Vagina (tissue), 2 donors: ENCODE measurements at places on chromosomes 12 and 14.

DNA sequence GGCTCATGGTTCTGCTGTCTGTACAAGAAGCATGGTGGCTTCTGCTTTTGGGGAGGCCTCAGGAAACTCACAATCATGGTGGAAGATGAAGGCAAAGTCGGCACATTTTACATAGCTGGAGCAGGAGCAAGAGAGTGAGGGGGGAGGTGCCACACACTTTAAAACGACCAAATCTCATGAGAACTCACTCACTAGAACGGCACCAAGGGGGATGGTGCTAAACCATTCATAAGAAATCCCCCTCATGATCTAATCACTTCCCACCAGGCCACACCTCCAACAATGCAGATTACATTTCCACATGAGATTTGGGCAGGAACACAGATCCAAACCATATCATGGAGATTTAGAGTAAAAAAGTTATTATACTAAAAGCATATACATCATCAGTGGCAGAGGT lies 13.6 kb upstream of the LEMD3 start:
- no peak for DNase-seq

GRCh38 chr12:8629486-8630033 lies 16.9 kb upstream of the AICDA start:
- no peak for DNase-seq

- DNase-seq: no peak
Measured at GRCh38 chr14:97581016-97581415, 783.8 kb downstream of the VRK1 start.

- DNase-seq: no peak
Measured at GRCh38 chr12:91185421-91185820, 2.8 kb upstream of the DCN start.

DNA sequence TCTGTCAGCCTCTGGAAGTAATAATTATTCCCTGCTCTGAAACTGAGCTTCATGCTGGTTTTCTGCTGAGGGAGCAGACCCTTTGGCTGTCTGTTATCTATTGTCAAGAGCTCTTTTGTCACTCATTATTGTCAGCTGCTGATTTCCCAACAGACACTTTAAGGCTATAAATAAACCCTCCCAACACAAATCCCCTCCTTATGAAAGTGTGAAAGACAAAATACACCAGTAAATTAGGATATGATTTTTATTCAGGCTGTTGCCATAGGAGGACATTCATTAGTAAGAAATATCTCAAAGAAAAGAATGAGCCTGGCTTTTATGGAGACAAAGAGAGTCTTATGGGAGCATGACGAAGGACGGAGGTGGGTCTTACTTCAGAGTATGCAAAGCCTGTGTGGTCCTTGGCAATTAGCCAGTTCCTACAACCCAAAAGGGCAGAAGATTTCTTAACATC lies 180.8 kb downstream of the CRADD start:
- DNase-seq: no peak

DNA sequence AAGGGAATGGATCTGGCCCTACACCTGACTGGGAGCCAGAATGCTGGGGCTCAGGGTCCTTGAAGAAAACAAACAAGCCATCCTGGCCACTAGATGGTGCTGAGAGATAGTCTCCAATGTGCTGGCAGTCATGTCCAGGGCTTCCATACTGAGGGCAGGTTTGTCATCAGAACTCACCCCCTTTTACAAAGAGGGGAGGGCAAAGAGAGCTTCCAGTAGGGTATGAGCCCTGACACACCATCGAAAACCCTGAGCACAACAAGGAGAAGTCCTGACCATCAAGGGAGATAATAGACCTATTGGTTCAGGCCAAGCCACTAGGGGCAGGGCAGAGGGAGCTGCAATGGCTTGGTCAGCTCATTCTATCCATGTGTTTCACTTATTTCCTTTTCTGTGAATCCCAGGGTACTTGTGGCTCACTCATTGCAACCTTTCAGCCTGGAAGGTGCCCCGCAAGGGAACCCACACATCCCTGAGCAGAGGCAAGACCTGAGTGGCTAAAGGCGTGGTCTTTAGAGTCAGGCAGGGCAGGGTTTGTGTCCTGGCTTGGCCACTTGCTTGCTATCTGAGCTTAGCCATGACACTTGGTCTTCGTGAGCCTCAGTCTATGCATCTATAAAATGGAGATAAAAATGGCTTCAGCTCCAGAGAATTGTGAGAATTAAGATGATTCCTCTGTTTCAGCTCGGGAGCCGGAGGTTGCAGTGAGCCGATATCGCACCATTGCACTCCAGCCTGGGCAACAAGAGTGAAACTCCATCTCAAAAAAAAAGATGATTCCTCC lies 6.2 kb upstream of the PLEKHH1 start:
- DNase-seq: no peak

GRCh38 chr12:5376591-5377207 lies 55.2 kb upstream of the NTF3 start:
- peak; percentile 40 for DNase-seq

DNA sequence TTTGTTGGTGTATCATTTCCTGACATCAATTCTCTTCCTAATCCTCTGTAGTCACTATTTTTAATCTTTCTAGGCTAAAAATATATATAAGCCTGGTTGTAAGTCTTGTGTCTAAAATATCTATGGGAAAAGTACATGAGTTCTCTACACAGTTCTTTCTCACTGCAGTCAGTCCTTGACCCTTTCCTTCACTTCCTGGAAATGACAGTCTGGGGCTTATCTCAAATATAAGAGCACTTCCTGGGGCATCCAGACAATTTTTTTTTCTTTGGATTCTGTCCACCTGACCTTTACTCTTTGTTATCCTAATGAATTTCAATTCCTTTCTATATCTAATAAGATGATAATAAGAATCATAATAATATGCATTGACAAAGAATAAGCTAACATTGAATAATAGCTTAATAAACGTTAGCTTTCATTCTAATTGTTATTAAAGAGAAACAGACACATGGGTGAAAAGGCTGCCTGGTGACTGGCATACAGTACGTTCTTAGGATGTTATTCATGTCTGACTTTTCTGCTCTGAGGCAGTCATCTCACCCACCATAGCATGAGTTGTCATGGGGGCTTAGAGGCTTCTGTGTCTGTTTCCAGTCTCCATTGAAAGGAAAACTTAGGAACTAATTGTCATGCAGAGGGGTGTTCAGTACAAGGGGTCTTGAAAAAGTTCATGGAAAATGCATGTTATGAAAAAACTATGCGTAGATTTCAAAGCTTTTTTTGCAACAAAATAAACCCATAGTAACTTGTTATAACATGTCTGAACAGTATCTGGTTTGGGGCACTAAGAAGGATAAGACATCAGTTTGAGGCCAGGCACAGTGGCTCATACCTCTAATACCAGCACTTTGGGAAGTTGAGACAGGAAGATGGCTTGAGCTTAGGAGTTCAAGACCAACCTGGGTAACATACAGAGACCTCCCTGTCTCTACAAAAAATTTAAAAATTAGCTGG lies 66.2 kb upstream of the DNM1L start:
- DNase-seq: no peak

DNA sequence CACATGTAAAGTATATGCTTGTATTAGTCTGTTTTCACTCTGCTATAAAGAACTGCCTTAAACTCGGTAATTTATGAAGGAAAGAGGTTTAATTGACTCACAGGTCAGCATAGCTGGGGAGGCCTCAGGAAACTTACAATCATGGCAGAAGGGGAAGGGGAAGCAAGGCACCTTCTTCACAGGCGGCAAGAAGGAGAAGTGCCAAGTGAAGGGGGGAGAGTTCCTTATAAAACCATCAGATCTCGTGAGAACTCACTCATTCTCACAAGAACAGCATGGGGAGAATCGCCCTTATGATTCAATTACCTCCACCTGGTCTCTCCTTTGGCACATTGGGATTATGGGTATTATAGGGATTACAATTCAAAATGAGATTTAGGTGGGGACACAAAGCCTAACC lies 229.5 kb upstream of the PLXNC1 start:
- no peak for DNase-seq

DNA sequence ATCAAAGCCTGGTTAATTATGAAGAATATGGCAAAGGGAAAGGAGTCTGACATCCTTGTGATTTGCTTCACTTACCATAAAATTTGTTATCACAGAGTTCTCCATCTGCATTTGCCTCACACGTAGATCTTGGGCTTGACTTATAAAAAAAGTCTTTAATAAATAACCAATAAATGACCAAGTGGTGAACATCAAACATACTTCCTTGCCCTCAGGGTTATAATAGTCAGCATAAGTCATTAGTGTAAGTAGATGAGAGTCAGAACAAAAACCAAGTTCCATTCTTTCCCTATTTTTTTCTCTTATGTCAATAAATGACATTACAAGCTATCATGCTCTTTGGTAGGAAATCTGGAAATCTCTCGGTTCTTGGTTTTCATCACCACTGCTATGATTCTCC lies 635.4 kb upstream of the ATXN7L3B start:
- no peak for DNase-seq

DNA sequence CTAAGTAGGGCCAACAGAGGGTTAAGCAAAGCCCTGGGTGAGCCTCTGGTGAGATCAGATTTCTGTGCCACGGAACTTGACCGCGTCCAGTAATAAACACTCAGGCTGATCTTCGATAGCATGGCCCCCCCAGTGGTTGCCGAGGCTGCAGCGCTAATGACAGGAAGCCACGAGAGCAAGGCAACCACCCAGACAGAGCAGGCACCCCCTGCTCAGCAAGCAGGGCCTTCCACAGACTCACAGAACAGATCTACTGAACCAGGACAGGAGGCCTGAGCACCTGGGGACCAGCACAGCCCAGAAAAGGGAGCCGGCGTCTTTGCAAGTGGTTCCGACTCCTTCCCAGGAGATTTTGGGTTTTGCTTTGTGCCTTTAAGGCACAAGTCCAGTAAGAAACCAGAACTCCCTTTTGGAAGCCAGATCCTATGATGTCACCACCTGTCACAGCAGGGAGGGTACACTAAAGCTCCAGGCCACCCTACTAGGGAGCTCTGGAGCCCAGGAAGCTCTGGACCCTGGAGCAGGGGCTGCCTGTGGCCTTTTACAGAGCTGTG lies 42.3 kb downstream of the BCL11B start:
- DNase-seq: no peak

DNA sequence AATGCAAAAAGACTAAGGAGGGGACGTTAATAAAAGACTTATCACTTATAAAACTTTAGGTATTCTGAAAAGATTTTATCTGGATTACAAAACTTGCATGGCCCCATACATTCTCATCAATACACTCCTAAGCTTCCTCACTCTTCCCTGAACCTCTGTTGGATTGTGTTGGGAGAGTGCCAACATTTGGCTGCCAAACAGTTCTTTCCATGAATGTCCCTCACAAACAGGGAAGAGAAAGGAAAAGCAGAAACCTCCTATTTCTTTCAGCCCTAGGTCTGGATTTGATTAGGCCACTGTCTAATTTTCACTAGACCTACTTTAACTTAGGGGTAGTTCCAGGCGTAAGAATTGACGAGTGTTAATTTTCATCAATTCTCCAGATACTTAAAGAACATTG lies 11.7 kb downstream of the PTHLH start:
- DNase-seq: no peak

DNA sequence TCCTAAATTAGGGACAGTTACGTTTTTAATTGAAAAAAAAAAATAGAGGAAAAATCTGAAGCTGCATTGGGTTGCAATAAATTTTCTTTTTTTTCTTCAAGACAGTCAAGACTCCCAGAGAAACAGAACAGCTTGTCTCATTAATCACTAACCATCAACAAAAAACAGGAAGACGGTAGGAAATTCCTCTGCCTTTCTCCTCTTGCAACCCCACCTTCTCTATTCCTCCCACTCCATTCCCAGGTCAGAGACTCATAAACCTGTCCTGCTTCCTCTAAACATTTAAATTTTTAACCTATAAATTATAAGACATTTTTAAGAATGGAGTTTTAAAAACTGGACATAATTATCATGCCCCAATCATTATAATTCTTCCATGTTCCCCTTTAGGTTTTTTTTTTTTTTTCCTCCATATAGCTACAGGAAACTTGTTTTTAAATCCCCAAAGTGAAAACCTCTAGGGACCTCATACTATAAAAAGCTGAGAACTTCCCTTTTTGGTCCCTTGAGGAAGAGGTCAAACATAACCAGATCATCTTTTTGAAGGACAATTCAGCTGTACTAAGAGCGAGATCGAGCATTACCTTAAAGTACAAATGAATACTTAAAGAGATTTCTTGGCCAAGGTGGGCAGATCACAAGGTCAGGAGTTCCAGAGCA lies 36.0 kb downstream of the CPM start:
- no peak for DNase-seq

GRCh38 chr12:82596483-82596882 lies 90.2 kb upstream of the TMTC2 start:
- no peak for DNase-seq

DNA sequence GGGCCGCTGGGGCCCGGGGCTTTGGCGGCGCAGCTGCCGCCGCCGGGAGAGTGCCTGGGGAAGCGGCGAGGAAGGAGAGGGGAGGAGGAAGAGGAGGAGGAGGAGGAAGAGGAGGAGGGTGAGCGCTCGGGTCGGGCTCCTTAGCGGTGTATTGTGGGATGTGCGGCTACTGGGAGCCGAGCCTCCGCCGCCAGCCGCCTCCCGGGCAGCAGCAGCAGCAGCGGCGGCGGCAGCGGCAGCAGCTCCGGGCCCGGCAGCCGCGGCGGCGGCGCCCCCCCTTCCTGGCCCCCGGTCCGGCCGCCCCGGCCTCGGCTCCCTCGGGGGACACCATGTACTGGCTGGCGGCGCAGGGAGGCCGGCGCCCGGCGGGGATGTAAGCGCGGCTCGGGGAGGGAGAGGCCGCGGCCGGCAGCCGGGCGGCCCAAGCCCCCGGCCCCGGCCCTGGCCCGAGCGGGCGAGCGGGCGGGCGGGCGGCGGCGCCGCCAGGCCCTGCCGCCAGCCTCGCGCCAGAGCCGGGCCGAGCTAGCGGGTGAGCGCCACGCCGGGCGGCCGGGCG lies at the start of gene SETD1B:
Gene SETD1B, plus strand, starts transcription at position 149 of the 556 bp plus-strand sequence. CDS start 729 bp downstream, outside the sequence.
- DNase-seq: no peak

- DNase-seq: no peak
Measured at GRCh38 chr12:75196865-75197264, 12.8 kb downstream of the KCNC2 start.
